Cerebellar cortex (tissue), 1 donor: ENCODE measurements at places on chromosomes 1 and 21.
A peak's percentile ranks its signal among the peaks of the same experiment; 100 is the strongest.

DNA sequence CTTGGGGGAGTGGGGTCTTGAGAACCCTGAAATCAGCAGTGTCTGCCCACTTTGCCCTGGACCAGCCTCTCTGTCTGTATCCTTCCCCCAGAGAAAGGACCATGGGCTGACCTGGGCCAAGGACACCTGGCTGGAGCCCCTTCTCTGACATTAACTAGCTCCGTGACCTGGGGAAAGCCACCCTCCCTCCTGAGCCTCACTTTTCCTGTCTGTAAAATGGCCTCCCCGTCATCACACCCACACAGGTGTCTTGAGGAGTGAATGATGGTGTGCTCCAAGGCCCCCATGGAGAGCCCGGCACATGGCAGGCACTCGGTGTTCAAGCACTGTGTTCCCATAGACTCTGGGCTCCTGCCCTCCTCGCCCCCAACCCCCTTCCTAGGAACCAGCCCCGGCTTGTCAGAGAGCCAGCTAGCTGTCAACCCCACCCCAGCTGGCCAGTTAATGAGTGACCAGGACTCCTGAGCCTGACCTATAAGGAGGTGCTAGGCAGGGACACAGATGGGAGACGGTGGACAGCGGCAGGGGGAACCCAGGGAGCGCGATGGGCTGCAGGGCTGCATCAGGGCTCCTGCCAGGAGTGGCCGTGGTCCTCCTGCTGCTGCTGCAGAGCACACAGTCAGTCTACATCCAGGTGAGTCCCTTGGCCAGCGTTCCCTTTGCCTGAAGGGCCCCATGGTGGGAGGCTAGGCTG is at the start of gene GUCA2B:
Gene GUCA2B, plus strand, starts transcription at position 504 of the 694 bp plus-strand sequence. Its CDS starts 41 bp downstream, at position 545.
- DNase-seq, result no peak

DNA sequence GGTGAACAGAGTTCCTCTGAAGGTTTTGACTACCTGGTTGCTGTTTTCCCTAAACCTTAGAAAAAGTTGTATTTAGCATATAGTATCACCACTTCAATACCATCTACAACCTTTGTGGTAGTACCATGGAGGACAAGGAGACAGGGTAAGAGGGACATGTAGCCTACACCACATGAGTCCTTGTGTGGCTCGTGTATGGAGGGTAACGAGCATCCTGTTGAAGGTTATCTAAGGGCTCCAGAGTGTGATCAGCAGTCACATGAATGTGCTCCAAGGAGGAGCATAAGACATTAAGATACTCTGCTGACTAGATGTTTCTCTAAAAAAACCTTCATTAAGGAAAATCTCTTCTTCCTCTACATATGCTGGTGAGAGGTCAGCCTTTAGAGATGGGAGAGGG is 67.3 kb downstream of the VCAM1 start:
- DNase-seq, result no peak

DNA sequence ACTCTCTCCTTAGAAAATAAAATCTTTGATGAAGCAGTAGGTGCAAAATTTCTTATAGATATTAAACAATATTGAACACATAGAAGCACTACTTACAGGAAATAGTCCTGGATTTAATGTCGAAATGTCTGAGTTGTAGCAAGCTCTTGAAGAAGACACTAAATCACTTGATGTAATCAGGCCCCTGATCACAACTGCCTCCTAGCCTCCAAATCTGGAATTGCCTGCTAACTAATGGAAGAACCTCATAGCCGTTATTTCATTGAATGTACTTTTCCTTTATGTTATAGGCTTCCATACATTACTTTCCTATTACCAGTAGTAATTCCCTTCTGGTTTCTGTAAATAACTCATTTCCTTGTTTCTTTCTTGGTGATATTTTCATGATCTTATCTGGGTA is 675.7 kb upstream of the CHRM3 start:
- peak; percentile 1 for DNase-seq

GRCh38 chr1:108512239-108513043 is 47.5 kb upstream of the EEIG2 start:
- peak; percentile 56 for DNase-seq

DNA sequence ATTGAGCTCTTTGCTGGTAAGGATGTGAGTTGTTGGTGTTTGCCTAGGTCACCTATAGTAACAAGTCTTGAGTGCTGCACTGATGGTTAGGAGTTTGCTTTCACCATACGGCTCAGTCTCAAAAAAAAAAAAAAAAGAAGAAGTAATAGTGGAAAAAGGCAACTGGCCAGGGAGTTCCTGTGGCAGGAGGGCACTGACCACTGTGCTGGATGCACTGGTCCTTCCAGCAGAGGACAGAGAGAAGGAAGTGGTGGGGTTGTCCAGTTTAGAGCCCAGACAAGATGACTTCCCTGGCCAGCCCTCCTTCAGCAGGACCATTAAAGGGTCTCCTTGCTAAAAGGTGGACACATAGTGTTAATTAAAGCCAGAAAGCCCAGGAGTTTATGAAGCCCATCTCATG is 11.9 kb upstream of the PTCH2 start:
- no peak for DNase-seq

GRCh38 chr1:214067397-214067796 is 79.6 kb downstream of the PROX1 start:
- DNase-seq, result no peak

DNA sequence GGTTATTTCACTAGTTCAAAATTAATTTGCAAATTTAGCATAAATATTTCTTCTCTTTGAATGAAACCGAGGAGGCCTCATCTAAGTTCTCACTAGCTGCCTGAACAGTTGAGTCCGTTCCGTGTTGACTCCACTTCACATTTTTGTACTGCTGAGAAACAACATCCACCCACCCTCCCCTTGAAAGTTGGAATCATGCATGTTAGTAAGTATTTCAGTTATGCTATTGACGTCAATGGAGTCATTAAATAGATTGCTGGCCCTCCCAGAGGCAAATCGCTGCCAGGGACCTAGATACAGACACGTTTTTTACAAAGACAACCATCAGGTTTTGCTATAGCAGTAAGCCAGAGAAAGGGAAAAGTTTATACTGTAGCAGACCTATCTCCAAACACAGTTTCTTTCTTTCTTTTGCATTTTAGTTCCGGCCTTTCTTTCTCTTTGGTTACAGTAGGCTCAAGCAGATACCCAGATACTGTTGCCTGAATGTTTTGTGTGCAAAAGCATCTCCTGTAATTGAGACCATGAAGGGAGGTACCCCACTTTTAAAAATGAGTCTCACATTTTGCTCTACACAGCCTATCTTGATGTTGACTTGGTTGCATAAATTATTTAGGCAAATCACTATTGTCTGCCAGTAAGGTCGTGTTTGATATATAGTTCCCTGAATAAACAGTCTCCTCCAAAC is 262.6 kb upstream of the SGIP1 start:
- peak; percentile 14 for DNase-seq

- DNase-seq, result peak; percentile 56
Observed at GRCh38 chr1:228346731-228347130, 59.9 kb downstream of the TRIM11 start.

DNA sequence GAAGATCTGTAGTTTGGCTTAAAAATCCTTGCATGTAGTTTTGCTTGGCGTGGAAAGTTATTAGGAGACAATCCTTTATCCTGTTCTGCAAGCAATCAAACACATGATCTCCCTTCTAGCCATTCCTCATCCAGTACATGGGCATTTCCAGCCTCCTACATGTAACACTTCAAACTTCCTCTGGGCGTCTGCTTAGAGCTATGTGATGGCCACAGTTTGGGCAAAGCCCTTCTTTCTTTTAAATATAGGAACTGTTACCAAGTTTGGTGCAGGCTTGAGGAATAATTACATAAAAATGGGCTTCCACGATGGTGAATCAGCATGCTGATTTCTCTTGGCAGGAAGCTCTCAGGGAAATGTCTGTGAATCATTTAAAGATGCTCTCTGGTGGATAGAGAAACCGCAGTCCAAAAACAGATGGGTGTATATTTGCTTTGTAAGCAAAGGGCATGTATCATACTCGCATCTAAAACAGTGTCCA is 176.9 kb upstream of the FMN2 start:
- DNase-seq, result no peak

DNA sequence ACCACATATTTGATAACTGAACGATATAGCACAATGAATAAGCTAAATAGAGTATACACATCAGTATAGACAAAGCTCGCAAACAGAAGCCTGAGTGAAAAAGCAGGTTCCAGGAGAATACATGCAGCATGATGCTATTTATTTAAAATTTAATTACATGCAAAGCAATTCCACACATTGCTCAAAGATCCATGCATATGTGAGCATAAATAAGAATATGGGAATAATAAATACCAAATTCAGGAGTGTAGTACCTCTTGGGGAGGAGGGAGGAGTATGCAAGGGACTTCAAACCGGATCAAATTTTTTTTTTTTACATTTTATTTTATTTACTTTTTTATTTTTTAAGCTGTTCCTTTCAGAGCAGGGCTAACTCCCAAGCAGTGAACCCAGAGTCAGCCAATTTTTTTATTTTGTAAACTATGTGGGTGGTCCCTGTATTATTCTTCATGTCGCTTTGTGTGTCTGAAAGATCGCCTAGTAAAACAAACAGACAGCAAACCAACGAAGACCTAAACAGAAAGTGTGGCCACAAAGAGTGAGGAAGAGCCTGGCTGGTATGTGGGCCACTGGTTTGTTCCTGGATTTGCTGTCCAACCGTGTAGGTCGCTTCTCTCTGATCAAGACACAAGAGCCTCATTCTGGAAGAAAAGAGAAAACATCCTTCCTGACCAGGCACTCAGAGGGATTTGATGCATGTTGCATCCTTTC is 4.2 kb upstream of the SHISAL2A start:
- no peak for DNase-seq

DNA sequence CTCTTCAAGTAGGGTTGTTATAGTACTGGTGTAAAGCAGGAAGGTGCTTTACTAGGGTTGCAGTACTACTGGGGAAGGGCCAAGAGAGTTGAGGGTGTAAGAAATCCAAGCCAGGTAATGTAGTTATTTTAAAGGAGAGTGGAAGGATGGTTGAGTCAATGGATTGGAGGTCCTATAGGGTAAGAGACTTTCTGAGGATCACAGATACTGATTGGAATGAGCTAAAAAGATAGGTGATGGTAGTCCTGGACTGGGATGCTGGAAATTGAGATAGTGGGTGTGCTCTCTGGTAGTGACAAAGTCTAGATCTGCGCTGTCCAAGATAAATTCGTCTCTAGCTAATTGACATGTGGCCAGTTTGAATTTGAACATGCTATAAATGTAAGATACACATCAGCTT is 7.0 kb downstream of the TXLNA start:
- DNase-seq, result no peak

- DNase-seq, result no peak
Observed at GRCh38 chr1:28811766-28812668, at the start of gene OPRD1. Gene OPRD1 (plus strand): TSS chr1:28812170. CDS start chr1:28812384, 214 bp downstream.

- no peak for DNase-seq
Observed at GRCh38 chr1:99305626-99306025, 41.3 kb downstream of the PLPPR4 start.

GRCh38 chr1:231625975-231626534 is 535 bp upstream of the DISC1 start:
- DNase-seq, result no peak

- DNase-seq, result peak; percentile 89
Observed at GRCh38 chr1:55217226-55217986, 2.2 kb upstream of the USP24 start.

DNA sequence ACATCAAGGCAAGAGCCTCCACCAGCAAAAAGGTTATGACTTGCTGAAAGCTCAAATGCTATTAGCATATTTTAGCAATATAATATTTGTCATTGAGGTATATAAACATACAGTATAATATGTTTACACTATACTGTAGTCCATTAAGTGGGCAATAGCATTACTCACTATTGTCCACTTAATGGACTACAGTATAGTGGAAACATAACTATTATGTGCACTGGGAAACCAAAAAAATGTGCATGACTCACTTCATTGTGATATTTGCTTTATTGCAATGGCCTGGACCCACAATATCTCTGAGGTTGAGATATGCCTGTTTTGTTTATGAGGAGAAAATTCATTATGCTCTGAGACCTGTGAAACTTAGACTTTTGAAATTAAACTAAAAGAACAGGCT is 300.0 kb downstream of the BARHL2 start:
- no peak for DNase-seq

- no peak for DNase-seq
Observed at GRCh38 chr1:239858529-239858928, 233.2 kb upstream of the FMN2 start.

DNA sequence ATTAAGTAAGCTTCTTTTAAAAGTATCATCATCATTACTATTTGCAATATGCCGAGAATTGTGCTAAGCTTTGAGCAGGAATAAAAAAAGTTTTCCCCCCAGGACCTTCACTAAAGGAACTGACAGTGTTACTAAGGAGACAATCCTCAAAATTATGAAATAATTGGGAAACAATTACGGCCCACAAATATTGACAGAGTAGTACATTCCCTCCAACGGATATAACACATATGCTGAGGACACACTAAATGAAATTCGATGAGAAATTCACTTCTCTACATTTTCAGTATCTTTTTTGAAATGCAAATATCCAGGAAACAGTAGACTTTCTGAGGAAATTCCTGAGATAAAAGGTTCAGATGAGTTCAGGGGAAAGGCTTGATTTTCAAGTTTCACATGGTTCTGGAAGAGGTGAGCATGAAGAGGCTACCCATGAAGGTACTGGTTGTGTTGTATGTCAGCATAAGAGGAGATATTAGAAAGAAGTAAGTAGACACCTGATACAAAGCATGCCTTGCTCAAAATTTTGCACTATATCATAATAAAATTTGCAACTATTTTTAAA is 171.2 kb upstream of the NR5A2 start:
- no peak for DNase-seq

DNA sequence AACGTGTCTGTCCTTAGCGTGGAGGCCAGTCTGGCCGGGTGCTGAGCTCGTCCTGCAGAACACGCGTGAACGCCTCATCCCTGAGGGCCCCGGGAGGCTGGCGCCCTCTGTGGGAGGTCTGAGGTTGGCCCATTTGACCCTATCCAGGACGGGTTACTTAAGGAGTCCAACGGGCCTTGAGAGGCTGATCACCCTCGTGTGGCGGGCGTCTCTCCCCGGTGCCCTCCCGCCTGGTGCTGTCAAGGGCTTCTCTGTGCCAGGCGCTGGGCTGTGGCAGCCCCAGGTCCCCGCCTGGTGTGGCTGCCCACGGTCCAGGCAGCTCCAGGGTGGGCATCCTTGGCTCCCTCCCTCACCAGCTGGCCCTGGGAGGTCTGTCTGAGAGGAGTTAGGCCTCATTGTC is 9.7 kb downstream of the SKI start:
- no peak for DNase-seq

DNA sequence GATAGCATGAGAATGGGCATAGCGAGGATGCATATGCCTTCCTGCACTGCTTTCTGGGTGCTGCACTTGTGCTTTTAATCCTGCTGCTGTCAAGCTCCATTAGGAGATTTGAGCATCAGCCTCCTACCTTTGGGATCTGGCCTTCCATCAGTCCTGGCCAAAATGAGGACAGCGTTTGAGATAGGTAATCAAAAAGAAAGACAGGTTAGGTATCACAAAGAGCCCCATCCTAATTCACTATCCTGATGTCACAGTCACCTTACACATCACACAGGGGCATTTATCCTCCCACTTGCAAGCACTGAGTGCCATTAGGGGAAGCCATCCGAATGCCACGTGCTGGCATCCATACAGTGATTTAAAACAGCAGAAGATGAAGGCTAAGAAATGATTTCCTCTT is 13.2 kb upstream of the FAM163A start:
- DNase-seq, result no peak
